ENCODE measurements at places on chromosomes 4 and X.

GRCh38 chrX:128105659-128106058 lies 53.5 kb upstream of the ACTRT1 start:
- DNase-seq = no peak

DNA sequence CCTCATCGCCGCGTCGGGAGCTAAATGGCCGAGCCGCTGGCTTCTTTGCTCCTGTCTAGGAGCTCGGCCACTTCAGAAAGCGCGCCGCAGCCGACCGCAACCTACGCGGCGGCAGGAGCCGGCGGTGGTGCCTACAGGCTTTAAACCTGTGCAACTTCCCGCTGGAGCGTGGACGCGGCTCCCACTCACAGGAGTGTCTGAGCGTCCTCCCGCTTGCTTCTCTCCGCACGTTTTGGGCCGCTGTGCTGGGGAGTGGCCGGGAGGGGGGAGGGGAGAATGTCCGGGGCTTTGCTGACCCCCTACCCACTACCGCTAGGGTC lies 1.0 kb downstream of the NHSL2 start:
- DNase-seq = peak; percentile 61

DNA sequence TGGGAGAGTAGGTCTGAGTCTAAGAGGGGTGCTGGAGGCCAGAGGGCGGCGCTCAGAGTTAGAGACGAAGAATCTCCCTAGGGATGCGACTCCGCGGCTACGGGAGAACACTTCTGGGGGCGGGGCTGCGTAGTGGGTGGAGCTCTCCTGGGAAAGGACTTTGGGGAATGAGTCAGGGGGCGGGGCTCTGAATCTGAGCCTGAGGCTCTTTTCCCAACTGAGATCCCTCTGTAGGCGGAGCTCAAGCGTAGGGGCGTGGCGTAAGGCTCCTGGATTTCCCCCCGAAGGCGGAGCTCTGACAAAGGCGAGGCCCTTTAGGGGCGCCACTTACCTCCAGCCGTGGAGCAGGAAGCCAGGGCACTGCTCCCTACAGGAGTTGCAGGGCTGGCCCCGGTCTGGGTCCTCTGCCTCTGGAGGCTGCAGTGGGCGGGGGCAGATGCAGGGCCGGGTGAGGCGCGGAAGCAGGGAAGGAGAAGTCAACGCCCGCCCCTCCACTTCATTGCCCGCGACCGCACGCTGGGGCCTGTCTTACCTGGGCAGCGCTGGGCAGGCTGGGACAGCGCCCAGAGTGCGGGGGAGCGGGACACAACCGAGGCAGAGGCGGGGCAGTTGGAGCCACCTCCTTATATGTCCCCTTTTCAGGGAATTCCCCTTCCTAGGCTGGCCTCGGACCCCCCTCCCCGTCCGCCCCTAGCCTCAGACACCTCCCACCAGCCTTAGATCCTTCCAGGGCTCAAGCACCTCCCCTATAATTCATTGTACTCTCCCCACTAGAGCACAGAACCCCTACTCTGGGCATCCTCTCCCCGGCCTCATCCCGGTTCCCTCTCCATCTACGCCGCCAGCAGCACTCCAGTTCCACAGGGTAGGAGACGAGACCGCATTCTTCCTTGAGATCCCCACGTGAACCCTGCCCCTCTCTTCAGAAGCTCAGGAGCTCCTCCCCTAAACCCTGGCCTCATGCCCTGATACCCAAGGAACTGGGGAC lies 1.6 kb downstream of the PRICKLE3 start:
- peak; percentile 67 for DNase-seq

DNA sequence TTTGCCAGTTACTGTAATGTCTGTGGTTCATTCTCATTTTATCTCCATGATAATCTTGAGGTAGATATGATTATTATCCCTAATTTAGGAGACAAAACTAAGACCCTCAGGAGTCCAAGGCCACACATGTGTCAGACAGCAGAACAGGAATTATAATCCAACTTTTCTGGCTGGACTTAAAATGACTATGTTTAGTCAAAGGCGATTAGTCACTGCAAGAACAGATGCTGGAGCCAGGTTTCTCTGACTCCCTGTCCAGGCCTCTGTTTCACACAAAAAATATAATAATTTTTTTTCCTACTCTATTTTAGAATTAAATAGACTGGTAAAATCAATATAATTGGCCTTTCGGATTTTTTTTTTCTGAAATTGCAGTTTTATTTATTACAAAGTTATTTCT lies 56.7 kb upstream of the TMEM131L start:
- DNase-seq = no peak

DNA sequence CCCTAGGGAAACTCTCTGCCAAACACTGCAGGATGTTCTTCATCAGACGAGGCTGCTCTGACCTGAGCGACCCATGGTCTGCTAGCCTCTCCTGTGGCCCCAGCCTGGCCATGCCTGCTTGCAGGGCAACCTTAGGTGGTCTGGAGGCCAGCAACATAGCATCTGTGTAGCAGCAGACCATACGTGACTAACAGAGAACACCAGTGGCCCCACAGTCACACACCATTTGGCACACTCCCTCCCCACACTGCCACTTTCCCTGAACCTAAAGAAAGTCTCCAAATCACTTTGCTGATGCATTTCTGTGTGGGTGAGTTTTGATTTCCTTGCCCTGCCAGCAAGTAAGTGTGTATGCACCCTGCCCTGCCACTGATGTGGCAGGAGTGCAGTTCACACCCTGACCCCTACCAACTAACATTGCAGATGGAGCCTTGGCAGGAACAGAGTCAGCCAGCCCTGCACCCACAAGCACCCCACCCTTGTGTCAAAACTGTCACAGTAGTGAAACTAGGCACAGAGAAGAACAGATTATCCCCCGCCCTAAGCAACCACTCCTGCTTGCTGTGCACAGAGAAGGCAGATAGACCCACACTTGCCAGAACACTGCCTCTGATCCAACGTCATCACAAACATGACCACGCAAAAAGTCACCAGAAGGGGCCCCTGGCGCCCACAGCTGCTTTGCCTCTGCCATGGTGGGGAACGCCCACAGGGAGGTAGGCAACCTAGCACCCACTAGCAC lies 249.1 kb downstream of the SPIN4 start:
- DNase-seq = no peak

GRCh38 chrX:133269168-133269567 lies 51.0 kb upstream of the TFDP3 start:
- no peak for DNase-seq

GRCh38 chrX:118574666-118575065 lies 79.1 kb downstream of the DOCK11 start:
- no peak for DNase-seq

GRCh38 chrX:104929324-104929723 lies 291.2 kb downstream of the TEX13A start:
- DNase-seq = no peak

DNA sequence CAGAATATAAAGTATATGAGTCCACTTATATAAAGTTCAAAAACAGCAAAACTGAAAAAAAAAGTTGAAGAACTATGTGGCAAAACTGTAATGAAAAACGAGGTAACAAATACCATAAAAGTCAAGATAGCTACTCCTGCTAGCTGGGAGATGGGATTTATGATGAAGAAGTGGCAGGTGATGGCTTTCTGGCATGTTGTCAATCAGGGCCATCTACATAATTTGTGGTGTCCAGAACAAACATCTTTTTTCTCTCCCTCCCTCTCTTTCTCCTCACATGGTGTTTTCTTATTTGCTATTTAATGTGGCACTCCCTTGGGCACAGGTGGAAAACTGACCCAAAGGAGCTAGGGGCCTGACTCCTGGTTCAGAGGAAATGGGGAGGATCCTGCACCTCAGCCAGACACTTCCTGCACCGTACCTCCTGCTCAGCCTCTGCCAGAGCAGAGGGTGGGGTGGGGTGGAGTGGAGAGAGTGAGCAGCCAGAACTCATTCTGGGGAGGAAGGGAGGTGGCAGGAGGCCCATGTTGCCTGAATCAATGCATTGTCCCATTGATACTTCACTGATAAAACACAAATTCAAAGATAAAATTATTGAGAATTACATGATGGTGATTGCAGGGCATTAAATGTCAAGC lies 5.3 kb upstream of the SAP30 start:
- no peak for DNase-seq

GRCh38 chrX:41515376-41515775 lies 68.2 kb downstream of the NYX start:
- DNase-seq = no peak

DNA sequence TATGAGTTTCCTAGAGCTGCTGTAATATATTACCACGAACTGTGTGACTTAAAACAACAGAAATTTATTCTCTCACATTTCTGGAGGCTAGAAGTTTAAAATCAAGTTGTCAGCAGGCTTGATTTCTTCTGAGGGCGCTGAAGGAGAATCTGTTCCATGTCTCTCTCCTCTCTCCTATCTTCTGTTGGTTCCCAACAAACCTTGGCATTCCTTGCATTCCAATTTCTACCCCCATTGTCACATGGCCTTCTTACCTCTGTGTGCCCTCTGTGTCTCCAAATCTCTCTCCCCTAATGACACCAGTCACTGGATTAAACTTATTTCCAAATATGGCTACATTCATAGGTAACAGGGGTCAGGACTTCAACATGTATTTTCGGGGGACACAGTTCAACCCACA lies 672.7 kb downstream of the RPA4 start:
- no peak for DNase-seq

- no peak for DNase-seq
Observed at GRCh38 chr4:55124322-55125076, 896 bp downstream of the KDR start.

- DNase-seq = no peak
Observed at GRCh38 chr4:142528433-142528832, 317.7 kb downstream of the INPP4B start.

GRCh38 chr4:158873795-158874401 lies 105.1 kb downstream of the FNIP2 start:
- DNase-seq = no peak

DNA sequence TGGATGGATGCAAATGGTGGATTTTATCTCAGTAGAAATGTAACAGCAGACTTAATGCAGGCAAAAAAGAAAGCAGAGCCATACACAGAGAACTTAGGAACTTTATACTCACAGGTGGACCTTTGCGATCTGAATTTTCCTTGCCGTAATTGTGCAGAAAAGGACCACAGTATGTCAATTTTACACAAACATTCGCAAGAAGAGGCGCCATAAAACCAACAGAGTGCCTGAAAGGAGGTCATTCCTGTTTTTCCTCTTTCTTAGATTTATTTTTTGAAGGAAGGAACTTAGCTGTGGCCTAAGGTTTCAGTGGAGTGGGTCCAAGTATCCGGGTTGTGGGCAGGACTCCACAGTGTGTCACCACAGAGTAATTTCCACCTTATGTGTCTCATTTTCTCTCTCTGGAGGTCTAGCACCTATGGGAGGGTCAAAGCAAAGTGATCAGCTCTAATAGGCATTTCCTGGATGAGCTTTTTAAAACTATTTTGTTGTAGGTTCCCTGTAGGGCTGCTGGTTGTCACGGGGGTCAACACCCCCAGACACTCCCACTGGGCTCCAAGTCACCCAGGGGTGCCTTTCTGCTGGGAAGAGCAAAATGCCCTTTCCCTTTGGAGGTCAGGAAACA lies 24.7 kb upstream of the PBDC1 start:
- peak; percentile 29 for DNase-seq

DNA sequence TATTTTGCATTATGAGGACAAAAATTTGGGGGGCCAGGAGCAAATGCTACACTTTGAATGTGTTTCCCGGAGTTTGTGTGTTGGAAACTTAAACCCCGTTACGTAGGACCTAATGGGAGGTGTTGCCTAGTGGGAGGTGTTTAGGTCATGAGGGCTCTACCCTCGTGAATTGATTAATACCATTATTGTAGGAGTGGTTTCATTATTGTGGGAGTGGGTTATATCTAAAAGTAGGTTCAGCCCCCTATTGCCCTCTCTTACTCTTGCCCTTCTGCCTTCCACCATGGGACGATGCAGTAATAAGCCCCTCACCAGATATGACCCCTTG lies 15.5 kb downstream of the UBA6 start:
- no peak for DNase-seq

GRCh38 chr4:137678796-137679195 lies 146.5 kb upstream of the PCDH18 start:
- DNase-seq = no peak

DNA sequence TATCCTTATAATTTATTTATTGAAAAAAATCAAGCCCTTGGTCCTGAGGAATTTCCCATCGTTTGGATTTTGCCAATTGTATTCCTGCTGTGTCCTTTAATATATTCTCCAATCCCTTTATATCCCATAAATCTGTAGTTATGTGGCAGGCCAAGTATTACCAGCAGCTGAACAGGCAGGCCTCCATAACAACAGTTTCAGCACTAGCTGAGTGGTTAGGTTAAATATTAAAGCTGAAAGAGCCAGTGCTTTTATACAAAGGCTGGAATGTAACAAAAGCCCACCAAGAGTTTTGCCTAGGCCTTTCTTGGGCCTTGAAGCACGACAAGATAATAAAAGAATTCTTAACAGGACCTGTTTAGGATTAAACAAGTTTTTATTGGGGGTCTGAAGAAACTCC lies 366.6 kb upstream of the GALNT7 start:
- no peak for DNase-seq

- DNase-seq = no peak
Observed at GRCh38 chr4:121785479-121785878, 15.6 kb upstream of the EXOSC9 start.

- DNase-seq = no peak
Observed at GRCh38 chr4:38141808-38142500, 181.8 kb downstream of the PTTG2 start.

GRCh38 chr4:23130845-23131244 lies 438.1 kb downstream of the GBA3 start:
- DNase-seq = no peak

- no peak for DNase-seq
Observed at GRCh38 chrX:130879869-130880268, 23.1 kb downstream of the ENOX2 start.

- no peak for DNase-seq
Observed at GRCh38 chr4:39243462-39243861, 61.1 kb downstream of the WDR19 start.

DNA sequence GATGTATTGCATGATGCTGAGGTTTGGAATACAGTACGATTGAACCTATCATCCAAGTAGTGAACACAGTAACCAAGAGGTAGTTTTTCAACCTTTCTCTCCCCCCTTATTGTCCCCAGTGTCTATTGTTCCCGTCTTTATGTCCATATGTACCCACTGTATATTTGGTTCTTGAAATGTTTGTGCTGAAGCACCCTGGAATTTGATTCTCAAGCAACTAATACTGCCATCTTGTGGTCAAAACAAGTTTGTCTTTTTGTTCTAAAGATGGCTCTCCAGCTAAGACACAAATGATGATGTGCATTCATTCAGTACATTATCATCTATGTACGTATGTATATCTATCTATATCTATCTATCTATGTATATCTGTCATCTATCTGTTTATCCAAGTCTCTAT lies 33.5 kb upstream of the DCX start:
- no peak for DNase-seq

GRCh38 chr4:146143888-146144287 lies 31.6 kb upstream of the LSM6 start:
- DNase-seq = no peak

GRCh38 chr4:185179488-185179887 lies 24.3 kb downstream of the CFAP97 start:
- DNase-seq = no peak

DNA sequence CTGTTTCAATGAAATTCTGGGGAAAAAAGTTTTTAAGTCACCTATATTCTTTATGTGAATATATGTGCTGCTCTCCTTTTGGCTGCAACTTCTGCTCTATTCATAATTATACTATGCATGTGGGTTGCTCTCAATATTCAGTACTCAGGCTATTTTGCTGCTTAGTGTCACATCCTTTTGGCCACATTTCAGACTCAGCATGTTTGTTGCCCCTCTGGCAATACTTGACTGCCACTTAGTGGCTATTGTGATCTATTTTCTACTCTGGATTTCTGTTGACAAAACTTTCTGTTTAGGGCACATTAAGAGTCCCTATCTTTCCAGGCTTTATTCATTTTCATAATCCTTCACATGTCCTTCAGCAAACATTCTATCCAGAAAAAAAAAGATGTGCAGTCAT lies 15.8 kb upstream of the CT45A1 start:
- no peak for DNase-seq

All from right kidney (tissue), 9 donors.